H1 (cell line): ENCODE measurements at places on chromosomes 1 and 21. TPM values are rescaled to one million over a fixed set of nuclear protein-coding genes. Genes with fewer than 3 reads are reported as not detected.
A peak's percentile ranks its signal among the peaks of the same experiment; 100 is the strongest.

The GOLT1A gene
- 6.9 and 7.5 TPM in 2 replicates for total RNA-seq

The VSIG8 gene
- total RNA-seq, result not detected in 2 replicates

The FPGT gene
- total RNA-seq, result 3.8 and 4.1 TPM in 2 replicates

The SLC22A15 gene
- 3.3 and 3.7 TPM in 2 replicates for total RNA-seq

The PROX1 gene
- total RNA-seq, result 1.5 and 2.0 TPM in 2 replicates

The LCE6A gene
- not detected in 2 replicates for total RNA-seq

The ANXA9 gene
- total RNA-seq, result 1.5 and 1.8 TPM in 2 replicates

The BLACAT1 gene
- total RNA-seq, result 3.5 and 3.8 TPM in 2 replicates

DNA sequence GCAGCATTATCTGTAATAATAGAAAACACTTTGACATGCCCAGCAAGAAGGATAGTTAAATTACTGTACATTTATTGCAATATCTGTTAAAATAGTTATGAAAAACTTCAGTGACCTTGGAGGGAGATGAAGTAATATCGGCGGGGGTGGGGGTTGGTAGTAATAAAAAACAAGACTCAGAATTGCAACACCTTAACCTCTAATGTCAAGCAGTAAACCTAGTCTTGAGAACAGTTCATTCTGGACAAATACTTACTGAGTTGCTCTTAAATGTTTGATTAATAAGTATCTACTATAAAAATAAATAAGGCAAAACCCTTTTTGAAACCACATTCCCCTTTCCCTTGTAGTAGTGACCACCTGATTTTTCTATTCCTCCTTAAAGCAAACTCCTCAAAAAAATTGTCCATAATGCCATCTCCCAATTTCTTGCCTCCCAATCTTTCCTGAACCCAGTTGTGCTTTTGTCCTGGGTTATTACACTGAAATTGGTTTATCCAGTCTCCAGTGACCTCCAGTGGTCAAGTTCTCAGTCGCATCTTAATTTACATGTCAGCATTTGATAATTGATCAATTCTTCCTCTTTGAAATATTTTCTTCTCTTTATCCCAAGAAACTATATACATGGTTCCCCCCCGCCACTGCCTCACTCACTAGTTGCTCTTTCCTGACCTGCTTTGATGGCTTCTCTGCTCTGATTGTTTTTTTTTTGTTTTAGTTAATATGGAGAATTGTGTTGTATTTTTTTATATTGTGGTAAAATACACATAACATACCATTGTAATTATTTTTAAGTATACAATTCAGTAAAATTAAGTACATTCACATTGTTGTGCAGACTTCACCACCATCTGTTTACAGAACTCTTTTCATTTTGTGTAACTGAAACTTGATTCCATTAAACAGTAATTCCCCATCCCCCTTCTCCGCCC, 36.8 kb downstream of the RAP1A start:
- no peak overlapping the region for H3K27ac ChIP-seq
- H3K4me3 ChIP-seq, result no peak overlapping the region
- H3K4me1 ChIP-seq, result peaks cover 8% of the 10 kb centered on the region

GRCh38 chr21:21813289-21813688, 815.1 kb downstream of the NCAM2 start:
- H3K4me3 ChIP-seq, result no peak overlapping the region
- no peak overlapping the region for H3K27ac ChIP-seq
- H3K27me3 ChIP-seq, result no peaks in the 10 kb centered on the region
- no peaks in the 10 kb centered on the region for H3K4me1 ChIP-seq
- no peak for DNase-seq

- no peak overlapping the region for H3K27ac ChIP-seq
- H3K27me3 ChIP-seq, result no peaks in the 10 kb centered on the region
- H3K36me3 ChIP-seq, result peaks cover 60% of the 10 kb centered on the region
- H3K4me1 ChIP-seq, result no peaks in the 10 kb centered on the region
These were observed 76.3 kb downstream of the USP24 start for GRCh38 chr1:55138823-55139222.

GRCh38 chr1:157978586-157979403, 14.7 kb upstream of the KIRREL1 start:
- no peak overlapping the region for H3K4me3 ChIP-seq
- H3K27ac ChIP-seq, result no peak overlapping the region
- H3K36me3 ChIP-seq, result no peaks in the 10 kb centered on the region
- H3K27me3 ChIP-seq, result no peaks in the 10 kb centered on the region
- H3K4me1 ChIP-seq, result peaks cover 3% of the 10 kb centered on the region; the same call in 1 of the 2 replicates
- DNase-seq, result no peak

DNA sequence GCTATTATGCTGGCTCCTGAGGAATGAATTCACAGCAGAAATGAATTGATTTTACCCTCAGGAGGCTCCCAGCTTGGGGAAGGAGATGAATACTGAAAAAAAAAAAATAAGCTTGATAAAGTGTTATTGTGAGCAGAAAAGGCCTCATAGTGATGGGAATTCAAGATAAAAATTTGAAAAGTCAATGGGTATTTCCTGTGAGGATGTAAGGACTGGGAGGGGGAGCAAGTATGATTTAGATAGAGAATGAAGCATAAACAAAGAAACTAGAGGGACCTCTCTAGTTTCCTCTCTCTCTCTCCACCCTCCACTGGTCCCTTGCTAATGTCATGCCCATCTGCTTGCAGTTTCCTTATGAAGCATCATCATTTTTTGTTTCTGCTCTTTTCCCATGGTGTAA, 439.0 kb upstream of the PLXNA2 start:
- H3K27me3 ChIP-seq, result no peaks in the 10 kb centered on the region
- H3K36me3 ChIP-seq, result no peaks in the 10 kb centered on the region
- DNase-seq, result no peak
- H3K27ac ChIP-seq, result no peak overlapping the region
- H3K4me1 ChIP-seq, result no peaks in the 10 kb centered on the region
- H3K4me3 ChIP-seq, result no peak overlapping the region

- no peaks in the 10 kb centered on the region; the same call in 1 of the 2 replicates for H3K4me1 ChIP-seq
- peak; percentile 79 for DNase-seq
- peak overlapping the region; percentile 69 for H3K4me3 ChIP-seq
- H3K27ac ChIP-seq, result no peak overlapping the region
- no peaks in the 10 kb centered on the region for H3K36me3 ChIP-seq
These were observed 334 bp downstream of the PRDM15 start for GRCh38 chr21:41878831-41879189.

- H3K36me3 ChIP-seq, result no peaks in the 10 kb centered on the region
- peak; percentile 94 for DNase-seq
- H3K27me3 ChIP-seq, result no peaks in the 10 kb centered on the region
- H3K4me1 ChIP-seq, result no peaks in the 10 kb centered on the region
These were observed 36.5 kb upstream of the TRAPPC10 start for GRCh38 chr21:43975469-43976098.

- no peaks in the 10 kb centered on the region for H3K27me3 ChIP-seq
- no peak overlapping the region for H3K4me3 ChIP-seq
- H3K27ac ChIP-seq, result no peak overlapping the region
- no peaks in the 10 kb centered on the region for H3K4me1 ChIP-seq
These were observed 21.0 kb downstream of the SPRTN start for GRCh38 chr1:231359113-231359512.

DNA sequence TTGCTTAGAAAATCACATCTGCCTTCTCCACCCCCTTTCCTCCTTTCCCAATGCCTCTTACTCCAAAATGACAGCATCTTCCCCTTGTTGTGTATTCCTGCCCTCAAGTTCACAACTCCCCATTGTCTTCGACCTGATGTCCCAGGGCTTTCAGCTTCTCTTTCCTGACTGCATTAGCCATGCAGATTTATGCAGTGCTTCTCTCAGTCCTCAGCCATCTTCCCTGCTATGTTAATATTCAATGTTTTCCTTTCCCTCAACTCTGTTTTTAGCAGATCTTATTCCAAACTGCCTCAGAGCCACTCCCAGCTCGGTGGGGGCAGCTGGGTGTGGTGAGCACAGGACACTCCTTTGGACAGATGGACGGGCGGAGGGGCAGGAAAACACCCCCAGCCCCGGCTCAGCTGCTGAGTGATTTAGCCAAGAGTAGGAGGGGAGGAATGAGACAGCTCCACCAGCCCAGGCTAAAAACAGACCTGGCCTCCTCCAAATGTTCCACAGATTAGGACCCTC, 71.0 kb downstream of the CD2 start:
- no peak overlapping the region for H3K4me3 ChIP-seq
- no peak for DNase-seq
- no peak overlapping the region for H3K27ac ChIP-seq
- no peaks in the 10 kb centered on the region for H3K27me3 ChIP-seq
- H3K4me1 ChIP-seq, result peaks cover 4% of the 10 kb centered on the region; the same call in 1 of the 2 replicates

DNA sequence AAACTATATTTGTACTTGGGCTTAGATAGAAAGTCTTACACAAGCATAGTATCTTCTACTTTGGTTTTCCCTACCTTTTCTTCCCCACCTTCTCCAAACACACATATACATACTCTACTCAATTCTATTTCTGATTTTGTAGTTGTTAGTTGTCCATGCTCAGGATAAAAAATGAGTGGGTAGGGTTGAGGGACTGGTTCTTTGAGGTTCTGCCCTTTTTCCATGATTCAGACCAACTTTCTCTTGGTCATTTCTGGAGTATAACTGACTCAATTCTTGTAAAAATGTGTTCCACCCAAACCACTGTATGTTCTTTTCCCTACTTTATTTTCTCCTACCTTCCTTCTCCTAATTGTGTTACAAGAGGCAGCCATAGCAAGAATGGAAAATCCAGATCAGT, 3.3 kb downstream of the CFAP126 start:
- no peak overlapping the region for H3K27ac ChIP-seq
- H3K36me3 ChIP-seq, result no peaks in the 10 kb centered on the region
- H3K4me1 ChIP-seq, result no peaks in the 10 kb centered on the region

GRCh38 chr21:44473915-44474555, 18.7 kb downstream of the LRRC3 start:
- no peak for DNase-seq
- H3K27me3 ChIP-seq, result no peaks in the 10 kb centered on the region
- no peaks in the 10 kb centered on the region for H3K36me3 ChIP-seq
- H3K27ac ChIP-seq, result no peak overlapping the region
- no peak overlapping the region for H3K4me3 ChIP-seq

GRCh38 chr21:14284481-14284880, 68.5 kb downstream of the RBM11 start:
- H3K27ac ChIP-seq, result no peak overlapping the region
- H3K4me3 ChIP-seq, result no peak overlapping the region
- DNase-seq, result no peak
- no peaks in the 10 kb centered on the region for H3K4me1 ChIP-seq
